ENCODE measurements at places on chromosomes 5 and 9. TPM values are rescaled to one million over a fixed set of nuclear protein-coding genes. Genes with fewer than 3 reads are reported as not detected.

DNA sequence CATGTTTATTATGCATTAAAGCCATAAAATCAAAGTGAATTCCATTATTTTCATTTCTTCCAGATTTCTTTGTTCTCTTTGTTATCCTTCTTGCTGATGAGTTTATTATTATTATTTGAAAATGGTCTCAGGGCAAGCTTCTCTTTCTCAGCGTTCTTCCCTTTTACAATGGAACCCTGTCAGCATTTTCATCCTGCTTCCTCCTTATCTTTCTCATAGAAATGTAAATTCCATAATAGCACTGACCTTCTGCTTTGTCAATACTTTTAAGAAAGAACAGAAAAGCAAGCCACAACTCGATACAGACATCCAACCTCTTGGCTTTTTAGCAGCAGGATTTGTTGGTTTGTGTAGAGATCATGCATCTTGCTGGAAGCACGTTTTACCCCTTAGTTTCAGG is 114.0 kb upstream of the BASP1 start:
- DNase-seq: peak; percentile 46

The HSPB3 gene
- polyA plus RNA-seq: 149 TPM

The UBAP1 gene
- polyA plus RNA-seq: 31.6 TPM

DNA sequence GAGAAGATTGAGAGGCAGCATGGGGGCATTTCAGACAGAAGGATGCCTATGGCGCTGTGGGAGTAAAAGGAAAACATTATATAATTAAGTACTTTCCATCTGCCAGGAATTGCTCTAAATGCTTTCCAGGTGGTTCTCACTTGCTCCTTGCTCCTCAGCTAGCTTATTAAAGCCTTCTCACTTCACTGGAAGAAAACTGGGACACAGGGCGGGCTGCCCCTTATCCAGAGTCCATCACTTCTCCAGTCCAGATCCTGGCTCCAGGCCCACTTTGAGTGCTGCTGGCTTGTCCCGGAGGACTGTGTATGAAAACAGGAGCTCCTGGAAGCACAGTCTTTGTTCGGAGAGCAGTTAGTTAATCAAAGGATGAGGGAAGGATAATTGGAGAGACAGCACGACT is 409.9 kb upstream of the ADAMTS16 start:
- peak; percentile 6 for DNase-seq

- no peak for DNase-seq
Measured at GRCh38 chr5:111107371-111107770, 15.2 kb downstream of the WDR36 start.

The EIF4EBP3 gene
- polyA plus RNA-seq: 4.6 TPM

The LMX1B gene
- polyA plus RNA-seq: 1.7 TPM

The C5orf52 gene
- polyA plus RNA-seq: not detected

GRCh38 chr5:170262061-170263045 is 29.6 kb downstream of the C5orf58 start:
- no peak for DNase-seq

DNA sequence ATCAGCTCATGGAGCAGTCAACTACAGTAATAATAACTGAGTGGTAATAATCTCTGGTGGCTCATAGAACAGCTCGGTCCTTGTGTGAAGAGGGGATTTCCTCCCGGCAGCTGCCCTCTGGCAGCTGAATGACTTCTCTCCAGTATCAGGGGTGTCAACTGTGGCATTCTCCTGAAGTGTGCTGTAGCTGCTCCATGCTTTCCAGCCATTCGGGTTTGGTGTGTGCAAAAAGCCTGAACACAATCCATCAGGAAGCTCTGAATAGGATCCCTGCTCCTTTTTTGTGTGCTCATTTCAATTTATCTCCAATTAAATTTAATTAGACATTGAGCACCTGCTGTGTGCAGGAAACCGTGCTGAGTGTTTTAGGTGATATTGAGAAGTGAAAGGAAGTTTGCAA is 59.8 kb upstream of the BARX1 start:
- peak; percentile 39 for DNase-seq

The NFIB gene
- 80.9 TPM for polyA plus RNA-seq

- DNase-seq: no peak
Measured at GRCh38 chr5:116410336-116410890, 164.2 kb downstream of the SEMA6A start.

DNA sequence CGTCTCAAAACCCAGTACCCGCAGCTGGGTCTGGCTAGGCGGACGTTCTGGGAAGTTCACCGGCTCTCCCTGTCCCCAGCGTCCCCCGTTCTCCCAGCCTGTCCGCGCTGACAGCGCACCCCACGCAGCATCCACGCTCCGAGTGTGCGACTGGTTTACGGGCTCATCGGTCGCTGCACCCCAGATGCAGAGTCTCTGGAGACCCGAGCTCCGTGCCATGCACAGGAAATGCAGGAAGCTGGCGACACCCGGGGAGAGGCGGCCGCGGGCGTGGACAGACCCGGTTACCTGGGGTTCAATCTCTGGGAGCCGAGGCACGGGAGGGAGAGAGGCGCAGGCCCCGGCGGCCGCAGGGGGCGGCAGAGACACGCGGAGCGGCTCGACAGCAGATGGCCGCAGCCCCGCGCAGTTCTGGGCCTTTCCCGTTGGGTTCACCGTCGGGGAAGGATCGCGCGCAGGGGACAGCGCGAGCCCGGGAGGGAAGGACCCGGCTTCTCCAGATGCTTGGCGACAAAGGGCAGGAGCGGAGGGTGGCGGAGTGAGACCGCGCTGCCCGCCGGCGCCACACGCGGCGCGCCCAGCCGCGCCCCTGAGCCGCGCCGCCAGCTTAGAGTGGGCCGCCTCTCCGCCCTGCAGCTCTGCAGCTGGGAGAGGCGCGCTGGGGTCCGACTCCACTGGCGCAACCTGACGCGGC is 558 bp downstream of the SHROOM1 start:
- DNase-seq: peak; percentile 82

DNA sequence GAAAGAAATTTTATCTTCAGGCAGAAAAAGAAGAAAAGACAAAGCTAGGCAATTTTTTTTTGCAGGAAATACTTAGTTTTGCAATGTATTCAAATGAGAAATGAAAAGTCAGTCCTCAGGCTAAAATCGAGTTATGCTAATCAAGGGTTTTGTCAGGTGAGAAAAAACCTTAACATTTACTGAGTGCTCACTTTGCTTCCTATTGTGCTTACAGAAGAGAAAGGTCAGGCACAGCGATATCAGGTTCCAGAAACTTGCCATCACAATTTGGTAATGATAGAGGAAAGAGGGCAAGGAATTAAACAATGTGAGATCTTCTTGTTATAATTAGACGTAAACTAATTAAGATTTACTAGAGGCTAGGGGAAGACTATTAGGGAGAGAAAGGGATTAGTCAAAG is 431.7 kb upstream of the CTNND2 start:
- DNase-seq: no peak

The TAL2 gene
- polyA plus RNA-seq: 20.1 TPM

DNA sequence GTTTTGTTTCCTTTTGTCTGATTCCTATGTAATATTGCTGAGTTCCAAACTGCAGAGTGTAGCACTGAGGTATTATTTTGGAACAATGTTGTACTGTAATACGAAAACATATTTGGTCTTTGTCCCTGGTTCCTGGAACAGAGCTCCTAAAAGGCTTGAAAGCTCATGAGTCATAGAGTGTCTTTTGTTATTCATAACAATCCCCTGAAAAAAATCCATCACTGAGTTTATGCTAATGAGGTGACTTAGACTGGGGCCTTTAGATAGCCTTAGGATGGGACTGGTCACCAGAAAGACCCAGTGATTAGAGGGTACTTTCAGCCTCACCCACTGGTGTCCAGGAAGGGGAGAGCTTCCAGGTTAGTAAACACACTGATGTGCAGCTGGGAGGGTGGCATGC is 132.7 kb upstream of the POU5F2 start:
- no peak for DNase-seq

GRCh38 chr9:69646810-69647209 is 25.4 kb downstream of the APBA1 start:
- peak; percentile 48 for DNase-seq

The SPATA31C1 gene
- 0.23 TPM for polyA plus RNA-seq

The LPAR1 gene
- 42.0 TPM for polyA plus RNA-seq

DNA sequence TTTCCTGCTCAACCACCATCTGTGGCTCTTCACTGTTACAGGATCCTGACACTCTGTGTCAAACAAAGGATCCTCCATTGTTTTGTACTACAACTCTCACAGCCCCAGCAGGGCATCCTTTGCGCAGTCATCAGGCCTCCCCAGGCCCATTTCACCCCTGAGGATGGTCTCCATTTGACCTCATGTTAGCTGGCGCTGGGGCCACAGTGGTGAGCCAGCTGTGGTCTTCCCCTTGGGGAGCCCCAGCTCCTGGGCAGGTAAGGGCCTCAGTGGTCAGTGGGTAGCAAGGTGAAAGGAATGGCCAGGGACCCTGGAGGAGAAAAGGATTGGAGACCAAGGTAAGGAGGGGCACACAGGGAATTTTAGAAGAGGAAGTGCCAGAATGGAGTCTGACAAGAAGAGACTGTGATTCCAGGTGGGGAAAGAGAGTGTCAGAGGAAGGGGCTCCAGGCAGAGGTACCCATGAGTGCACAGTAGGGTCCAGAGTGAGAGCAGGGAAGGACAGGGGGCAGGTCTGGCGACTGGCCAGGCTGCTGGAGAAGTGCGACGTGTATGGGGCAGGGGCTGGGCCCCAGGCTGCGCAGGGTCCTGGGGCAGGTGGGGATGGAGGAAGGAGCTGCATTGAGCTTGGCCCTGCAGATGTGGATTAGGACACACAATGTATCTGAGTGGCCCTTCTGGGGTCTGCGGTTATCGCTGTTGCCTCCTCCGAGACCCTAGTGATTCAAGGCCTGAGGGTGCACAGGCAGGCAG is 109.9 kb downstream of the PHF2 start:
- no peak for DNase-seq

GRCh38 chr9:137534256-137535119 is 15.7 kb downstream of the PNPLA7 start:
- peak; percentile 83 for DNase-seq

GRCh38 chr9:91243029-91243428 is 118.7 kb downstream of the AUH start:
- no peak for DNase-seq

DNA sequence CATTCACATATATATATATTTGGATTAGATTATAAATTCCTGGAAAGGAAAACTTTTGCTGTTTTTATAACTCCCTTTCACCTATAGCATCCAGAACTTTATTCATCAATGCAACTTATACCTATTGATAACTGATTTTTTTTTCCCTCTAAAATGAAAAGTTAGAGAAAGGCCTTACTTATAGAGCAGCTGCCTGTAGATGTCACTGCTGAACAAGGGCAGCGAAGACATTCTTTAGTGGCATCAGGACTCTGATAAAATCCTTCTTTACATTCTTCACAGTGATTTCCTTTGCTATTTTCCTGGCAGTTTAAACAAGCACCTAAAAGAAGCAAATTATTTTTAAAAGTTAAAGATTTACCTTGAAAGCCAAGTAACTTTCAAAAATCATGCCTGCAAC is 32.3 kb upstream of the CDK5RAP2 start:
- no peak for DNase-seq

GRCh38 chr5:78000191-78000590 is 224.1 kb upstream of the TBCA start:
- DNase-seq: no peak

DNA sequence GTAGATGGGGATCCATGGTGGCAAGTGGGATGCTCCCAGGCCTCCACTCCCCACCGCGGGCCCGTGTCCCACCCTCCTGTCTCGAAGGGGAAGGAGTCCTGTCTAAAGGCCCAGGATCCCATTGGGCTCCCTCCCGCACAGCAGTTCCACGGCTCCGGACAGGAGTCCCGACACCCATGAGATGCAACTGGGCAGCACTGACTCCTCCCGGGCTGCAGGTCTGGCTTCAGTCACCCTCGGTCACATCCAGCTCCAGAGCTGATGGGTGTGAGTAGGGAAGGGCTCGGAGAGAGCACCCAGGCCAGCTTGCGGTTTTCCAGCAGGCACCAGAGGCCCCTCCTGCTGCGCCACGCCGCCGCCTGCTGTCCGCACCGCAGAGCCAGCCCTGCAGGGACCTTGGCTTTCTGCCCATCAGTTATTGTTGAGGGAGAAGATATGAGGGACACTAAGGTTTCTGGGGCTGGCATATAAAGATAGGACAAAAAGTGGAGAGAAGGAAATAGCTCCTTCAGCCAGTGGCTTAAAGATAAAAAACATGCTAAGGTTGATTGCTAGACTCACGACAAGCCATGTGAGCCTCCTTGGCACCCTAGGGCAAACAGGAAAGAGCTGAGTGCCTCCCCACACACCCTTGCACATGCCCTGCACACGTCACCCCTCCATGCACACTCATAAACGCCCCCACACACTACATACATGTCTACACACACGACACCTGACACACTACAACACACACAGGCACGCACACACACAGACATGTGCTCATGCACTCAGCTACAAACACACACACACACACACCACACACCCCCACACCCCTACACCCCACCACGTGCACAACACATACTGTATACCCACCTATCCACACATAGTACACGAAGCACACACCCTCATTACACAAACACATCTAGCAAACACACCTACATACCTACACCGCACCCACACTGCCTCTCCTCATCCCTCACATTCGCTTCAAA is 79.0 kb downstream of the AK8 start:
- no peak for DNase-seq

The TMEM252 gene
- 1.4 TPM for polyA plus RNA-seq

DNA sequence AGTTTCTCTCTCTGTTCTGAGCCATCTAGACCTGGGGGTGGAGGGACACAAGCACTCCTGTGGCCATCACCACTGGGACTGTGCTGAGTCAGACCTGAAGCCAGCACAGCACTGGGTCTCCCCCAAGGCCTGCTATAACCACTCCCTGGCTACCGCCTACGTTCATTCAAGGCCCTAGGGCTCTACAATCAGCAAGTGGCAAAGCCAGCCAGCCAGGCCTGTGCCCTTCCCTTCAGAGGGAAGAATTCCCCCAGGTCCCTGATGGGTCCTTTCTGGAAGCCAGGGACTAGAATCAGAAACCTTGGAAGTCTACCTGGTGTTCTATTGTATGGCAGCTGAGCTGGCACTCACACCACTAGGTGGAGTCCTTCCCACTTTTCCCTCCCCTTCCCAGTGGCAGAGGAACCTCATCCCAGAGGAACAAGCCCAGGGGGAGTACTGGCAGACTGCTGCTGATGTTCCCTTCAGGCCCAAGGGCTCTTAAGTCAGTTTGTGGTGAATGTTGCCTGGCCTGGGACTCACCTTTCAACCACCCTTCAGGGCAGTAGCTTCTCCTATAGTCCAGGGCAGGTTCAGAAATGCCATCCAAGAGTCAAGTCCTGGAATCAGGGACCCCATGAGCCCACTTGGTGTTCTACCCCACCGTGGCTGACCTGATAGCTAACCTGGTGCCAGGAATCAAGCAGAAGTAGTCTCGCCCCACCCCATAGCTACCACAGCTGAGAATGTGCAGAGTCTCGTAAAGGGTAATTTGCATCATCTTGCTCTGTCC is 20.0 kb downstream of the JMY start:
- DNase-seq: no peak

Measured in muscle of leg (tissue), 16 donors.